ENCODE measurements at places on chromosomes 6 and 20. TPM values are rescaled to one million over a fixed set of nuclear protein-coding genes. Genes with fewer than 3 reads are reported as not detected.

SLC2A10 gene
- 16.0 TPM for total RNA-seq

CLPSL1 gene
- total RNA-seq: not detected

VARS2 gene
- 11.7 TPM for total RNA-seq

CDH26 gene
- 0.47 TPM for total RNA-seq

OPN5 gene
- total RNA-seq: not detected

MACROD2 gene
- total RNA-seq: 0.85 TPM

MOG gene
- not detected for total RNA-seq

ADRM1 gene
- total RNA-seq: 130 TPM

NTSR1 gene
- 0.05 TPM for total RNA-seq

HTR1E gene
- total RNA-seq: not detected

TRAPPC3L gene
- 0.17 TPM for total RNA-seq

SIRPD gene
- not detected for total RNA-seq

TMEM170B gene
- 2.4 TPM for total RNA-seq

C20orf204 gene
- 13.3 TPM for total RNA-seq

HTR1B gene
- 6.1 TPM for total RNA-seq

SCRT2 gene
- not detected for total RNA-seq

JAG1 gene
- total RNA-seq: 203 TPM

RBPJL gene
- not detected for total RNA-seq

TRIM31 gene
- not detected for total RNA-seq

OR2J3 gene
- total RNA-seq: not detected

SPATA25 gene
- total RNA-seq: 1.0 TPM

TSHZ2 gene
- total RNA-seq: 1.9 TPM

SALL4 gene
- 0.14 TPM for total RNA-seq

TFAP2B gene
- total RNA-seq: under 0.01 TPM

BPIFA1 gene
- total RNA-seq: not detected

RBBP8NL gene
- total RNA-seq: not detected

SLC22A16 gene
- not detected for total RNA-seq

CST3 gene
- total RNA-seq: 284 TPM

PPP1R14C gene
- not detected for total RNA-seq

GNAS-AS1 gene
- total RNA-seq: not detected

DDO gene
- 2.0 TPM for total RNA-seq

FGD2 gene
- total RNA-seq: not detected

TRDN gene
- total RNA-seq: not detected

MCM3 gene
- total RNA-seq: 78.8 TPM

MYH7B gene
- total RNA-seq: 0.17 TPM

B4GALT5 gene
- 65.1 TPM for total RNA-seq

ESR1 gene
- total RNA-seq: not detected

ADGRF4 gene
- total RNA-seq: under 0.01 TPM

PDYN gene
- total RNA-seq: not detected

ARFGEF2 gene
- total RNA-seq: 87.8 TPM

FAM110A gene
- 2.7 TPM for total RNA-seq

THEMIS gene
- total RNA-seq: not detected

NR2E1 gene
- not detected for total RNA-seq

GRM1 gene
- total RNA-seq: not detected

HLA-DQB2 gene
- total RNA-seq: not detected

All from dermis blood vessel endothelial cell (primary cell).